ENCODE measurements at places on chromosomes 5 and 9.

- no peak for DNase-seq
Observed at GRCh38 chr9:93149361-93149760, 15.3 kb upstream of the NINJ1 start.

GRCh38 chr5:64518793-64519192 lies 13.0 kb downstream of the RGS7BP start:
- DNase-seq, result no peak

DNA sequence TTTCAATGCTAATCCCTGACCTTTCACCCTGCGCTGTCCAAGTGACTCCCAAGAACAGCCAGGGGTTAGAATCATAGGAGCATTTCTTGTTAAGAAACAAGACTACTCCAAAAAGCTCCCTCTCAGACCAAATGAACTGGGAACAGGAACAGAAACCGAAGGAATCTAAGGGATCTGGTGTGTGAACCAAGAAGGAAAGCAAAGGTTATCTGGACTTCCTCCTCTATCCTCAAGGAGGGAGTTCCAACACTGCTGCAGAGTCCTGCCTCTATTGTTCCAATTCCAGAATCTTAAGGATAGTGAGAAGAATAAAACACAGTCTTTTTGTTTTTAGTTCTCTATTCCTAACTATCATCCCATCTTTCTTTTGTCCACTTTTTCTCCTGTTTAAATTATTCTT lies 87.2 kb downstream of the EPB41L4A start:
- no peak for DNase-seq

DNA sequence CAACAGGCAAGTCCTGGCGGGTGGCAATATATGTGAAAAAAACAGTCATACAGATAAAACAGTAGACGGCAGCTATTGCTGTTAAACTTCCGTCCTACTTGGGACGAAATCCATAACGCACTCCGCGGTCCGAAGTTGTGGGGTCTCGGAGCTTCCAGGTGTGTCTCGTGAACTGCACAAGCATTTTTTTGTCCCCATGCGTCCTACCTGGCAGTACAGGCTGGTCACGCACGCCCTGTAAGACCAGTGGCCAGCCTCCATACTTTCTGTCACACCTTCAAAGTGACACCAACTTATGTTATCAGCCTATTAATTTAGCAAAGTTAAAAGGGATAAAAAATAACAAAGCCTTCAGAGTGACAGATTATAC lies 51.3 kb downstream of the TGFBI start:
- no peak for DNase-seq

GRCh38 chr9:122420315-122420714 lies 49.5 kb downstream of the PTGS1 start:
- no peak for DNase-seq

DNA sequence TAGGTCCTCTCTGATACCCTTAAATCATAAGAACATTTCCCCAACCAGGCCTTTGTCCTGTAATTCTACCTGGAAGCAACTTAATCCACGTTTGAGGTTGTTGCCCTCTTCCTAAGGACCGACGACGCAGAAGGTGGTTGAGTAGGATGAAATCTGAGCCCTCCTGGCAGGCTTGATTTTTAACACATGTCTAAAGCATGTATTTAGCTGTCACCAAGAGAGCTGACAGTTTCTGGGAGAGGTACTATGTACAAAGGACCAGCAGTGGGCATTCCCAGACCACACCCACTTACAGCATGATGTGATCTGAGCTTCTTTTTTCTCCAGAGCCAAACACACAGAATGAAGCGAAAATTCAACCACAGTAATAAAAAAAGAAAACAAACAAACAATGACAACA lies 260.9 kb downstream of the SH3GL2 start:
- no peak for DNase-seq

DNA sequence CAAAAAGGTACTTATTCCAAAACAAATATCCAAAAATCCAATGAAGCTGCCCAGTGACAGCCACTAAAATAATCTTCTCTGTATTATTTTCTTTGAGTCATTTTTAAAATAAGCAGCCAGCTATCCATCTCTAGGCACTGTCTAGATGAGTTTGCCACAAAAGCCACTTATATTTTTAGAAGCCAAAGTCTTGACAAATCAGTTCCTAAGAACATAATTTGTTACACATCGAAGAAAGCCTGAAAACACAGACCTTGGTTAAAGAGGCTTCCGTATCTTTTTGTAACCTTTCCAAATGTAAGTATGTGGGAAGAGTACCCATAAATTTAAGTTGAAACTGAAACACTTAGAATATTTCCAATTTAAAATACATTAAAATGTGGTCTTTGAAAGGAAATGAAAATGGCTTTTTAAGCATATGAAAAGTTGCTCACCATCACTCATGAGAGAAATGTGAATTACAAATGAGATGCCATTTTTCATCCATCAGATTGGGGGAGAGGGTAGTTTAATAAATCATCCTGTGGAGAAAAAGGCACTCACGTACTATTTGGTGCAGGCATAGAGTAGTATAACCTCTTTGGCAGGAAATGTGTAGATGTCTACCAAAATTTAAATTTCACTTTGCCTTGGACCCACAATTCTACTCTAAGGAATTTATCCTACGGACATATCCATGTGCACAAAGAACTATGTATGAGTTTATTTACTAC lies 180.4 kb downstream of the MLLT3 start:
- DNase-seq, result no peak

DNA sequence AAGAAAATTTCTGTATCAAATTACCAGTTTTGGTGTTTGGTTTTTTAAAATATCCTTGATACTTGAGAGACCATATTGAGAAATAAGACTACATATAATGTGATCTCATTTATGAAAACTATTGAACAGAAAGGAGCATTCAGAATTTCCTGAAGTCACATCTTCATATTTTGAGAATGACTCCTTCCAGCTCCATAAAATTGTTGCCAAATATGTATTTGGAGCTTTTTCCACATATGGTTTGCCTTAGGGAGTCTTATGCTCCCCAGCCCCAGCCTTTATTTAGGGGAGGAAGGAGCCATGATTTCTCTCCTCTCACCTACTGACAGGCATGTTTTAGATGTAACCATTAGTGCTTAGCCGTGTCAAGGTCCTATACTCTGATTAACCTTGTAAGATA lies 51.1 kb downstream of the GCNT1 start:
- DNase-seq, result no peak

GRCh38 chr5:118808441-118808840 lies 179.9 kb downstream of the DTWD2 start:
- no peak for DNase-seq

GRCh38 chr5:158752656-158752973 lies 347.1 kb downstream of the EBF1 start:
- no peak for DNase-seq

DNA sequence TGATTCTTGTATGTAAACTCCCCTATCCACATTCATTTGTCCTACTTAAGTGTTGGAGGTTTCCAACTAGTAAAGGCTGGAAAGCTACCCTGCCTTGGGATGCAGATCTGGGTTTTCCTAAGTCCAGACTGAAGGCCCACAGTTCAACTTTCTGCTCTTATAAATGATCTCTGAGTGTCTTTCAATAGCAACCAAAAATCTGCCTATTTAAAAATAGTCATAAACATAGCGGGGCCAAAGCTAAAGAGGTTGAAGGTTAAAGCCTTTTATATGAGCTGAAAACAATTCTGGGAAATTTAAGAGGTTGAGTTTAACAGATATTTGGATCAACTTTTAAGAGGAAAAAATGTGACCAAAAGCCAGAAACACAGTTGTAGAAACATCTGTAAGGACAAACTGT lies 87.2 kb downstream of the NTRK2 start:
- DNase-seq, result no peak

DNA sequence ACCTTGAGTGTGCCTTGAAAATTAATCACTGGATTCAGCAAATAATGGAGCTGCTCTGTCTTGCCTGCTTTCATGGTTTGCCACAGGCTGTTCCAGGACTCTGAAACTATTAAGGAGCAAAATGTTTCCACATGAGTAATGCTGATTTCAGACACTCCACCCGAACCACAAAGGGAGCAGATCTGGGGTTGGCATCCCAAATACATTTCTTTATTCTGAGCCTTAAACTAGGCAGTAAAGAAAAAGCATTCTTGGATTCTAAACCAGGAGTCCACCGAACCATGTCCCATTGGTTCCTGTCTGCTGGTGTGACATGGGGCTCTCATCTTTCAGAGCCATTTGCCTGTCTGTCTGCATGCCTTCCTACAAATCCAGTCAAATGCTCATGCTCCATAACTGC lies 10.1 kb upstream of the C1QTNF3 start:
- no peak for DNase-seq

Data from AML-193 (cell line).